T-helper 9 cell (primary cell): ENCODE measurements at places on chromosomes 7 and 10.

- no peak for DNase-seq
These were observed 51.6 kb downstream of the SEM1 start for GRCh38 chr7:96658022-96658412.

GRCh38 chr7:92446869-92447344 is 375 bp upstream of the GATAD1 start:
- DNase-seq = no peak

- DNase-seq = no peak
These were observed 124.4 kb upstream of the ITGB1 start for GRCh38 chr10:33082373-33082895.

- no peak for DNase-seq
These were observed 26.8 kb downstream of the COBL start for GRCh38 chr7:51289623-51290303.

DNA sequence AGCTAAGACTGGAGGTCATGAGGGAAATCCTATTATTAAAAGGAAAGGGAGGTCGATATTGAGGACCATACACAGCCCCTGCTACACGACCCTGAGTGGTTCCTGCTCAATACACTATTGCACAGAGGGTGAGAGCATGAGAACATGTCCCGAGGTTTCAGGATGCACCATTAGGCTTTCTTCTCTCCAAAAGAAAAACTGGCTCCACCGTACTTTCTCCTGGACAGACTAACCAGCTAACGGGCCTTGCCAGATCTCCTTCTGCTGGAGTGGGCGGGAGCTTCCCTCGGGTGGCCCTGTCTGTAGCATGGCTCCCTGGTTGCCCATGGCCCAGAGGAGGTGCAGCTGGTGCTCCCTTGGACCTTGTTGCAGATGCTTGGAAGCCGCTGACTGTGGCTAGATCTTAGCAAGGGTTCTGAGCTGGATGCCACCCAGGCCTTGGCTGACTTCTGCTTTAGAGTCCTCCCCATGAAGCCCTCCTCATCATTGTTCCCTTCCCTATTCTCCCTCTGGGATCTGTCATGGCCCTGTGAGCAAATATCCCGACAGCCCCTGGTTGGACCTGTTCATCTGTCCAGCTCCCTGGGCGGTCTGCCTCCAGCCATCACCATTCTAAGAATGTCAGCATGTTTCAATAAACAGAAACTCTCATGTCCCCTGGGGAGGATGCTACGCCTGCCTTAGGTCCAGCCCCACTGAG is 52.9 kb upstream of the SHH start:
- DNase-seq = no peak

DNA sequence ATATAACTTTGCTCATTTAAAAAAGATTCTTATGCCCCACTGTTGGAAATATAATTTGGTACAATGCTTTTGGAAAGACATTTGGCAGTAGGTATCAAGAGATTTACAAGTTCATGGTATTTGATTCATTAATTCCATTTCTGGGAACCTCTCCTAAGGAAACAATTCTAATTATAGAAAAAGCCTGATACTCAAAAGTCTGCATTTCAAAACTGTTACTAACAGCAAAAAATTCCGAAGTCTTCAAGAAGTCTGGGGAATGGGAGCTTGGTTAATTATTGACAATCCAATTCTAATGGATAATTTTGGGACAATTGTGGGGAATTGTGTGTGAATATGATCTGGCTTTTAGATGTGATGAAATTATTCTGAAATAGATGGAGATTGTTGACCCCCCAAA is 59.6 kb downstream of the HDAC9 start:
- DNase-seq = no peak

DNA sequence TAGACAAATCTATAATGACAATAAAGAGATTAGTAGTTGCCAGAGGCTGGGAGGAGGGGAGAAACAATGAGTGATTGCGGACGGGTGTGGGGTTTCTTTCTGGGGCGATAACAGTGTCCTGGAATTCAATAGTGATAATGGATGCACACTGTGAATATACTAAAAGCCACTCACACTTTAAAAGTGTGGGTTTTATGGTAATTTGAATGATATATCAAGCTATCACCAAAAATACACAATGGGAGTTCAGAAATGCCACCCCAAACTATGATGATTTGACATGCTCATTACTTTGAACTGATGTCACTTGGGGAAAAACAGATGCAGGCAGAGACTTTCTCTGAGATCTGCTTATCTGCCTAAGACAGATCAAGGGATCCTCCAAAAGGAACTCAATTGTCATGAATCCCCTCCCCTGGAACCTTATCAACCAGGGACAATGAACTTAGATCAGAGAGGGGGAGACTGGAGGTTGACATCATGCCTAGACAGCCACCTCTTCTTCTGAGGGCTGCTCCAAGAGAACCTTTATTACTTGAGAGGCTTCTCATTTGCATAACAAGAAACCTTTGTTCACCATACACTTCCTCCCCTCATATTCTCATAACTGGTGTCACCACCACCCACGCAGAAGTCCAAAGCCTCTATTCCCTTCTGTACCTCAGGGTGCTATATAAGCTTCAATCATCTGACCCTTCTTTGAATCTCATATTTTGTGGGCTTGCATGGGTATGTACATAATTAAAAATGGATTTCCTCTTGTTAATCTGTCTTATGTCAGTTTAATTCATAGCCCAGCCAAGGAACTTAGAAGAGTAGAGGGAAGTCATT is 14.8 kb upstream of the ZC3HAV1 start:
- DNase-seq = no peak

GRCh38 chr7:102054158-102054557 is 232.5 kb upstream of the SH2B2 start:
- DNase-seq = no peak

DNA sequence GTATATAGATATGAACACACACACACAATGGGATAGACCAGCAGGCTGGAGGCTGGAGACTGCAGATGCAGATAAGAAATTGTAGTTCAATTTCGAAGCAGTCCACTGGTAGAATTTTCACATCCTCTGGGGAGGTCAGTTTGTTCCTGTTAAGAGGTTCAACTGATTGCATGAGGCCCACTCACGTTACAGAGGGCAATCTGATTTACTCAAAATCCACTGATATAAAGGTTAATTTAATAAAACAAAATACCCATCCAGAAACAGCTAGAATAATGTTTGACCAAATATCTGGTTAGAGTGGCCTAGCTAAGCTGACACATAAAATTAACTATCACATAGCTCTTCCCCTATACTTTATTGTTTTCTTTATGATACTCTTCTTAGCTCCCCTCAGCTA is 162.9 kb upstream of the SMIM30 start:
- DNase-seq = no peak

DNA sequence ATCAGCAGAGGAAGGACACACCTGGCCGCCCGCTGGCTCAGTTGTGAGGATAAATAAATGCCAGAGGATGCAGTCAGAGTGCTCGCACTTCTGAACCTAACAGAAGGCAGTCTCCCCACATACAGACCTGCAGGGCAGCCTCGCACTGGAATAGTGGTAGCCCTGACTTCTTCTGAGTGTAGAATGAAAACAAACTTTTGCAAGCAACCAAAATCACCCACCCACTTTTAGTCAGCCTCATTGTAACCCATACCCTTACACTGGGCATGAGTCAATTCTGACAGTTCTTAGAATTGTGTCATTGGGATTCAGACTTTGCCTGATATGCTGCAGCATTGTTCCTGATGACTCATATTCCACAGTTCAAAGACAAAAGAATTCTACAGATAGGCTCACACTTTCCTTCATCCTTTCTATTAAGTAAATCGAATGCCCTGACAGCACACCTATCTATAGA is 167.0 kb upstream of the CDK1 start:
- DNase-seq = no peak

DNA sequence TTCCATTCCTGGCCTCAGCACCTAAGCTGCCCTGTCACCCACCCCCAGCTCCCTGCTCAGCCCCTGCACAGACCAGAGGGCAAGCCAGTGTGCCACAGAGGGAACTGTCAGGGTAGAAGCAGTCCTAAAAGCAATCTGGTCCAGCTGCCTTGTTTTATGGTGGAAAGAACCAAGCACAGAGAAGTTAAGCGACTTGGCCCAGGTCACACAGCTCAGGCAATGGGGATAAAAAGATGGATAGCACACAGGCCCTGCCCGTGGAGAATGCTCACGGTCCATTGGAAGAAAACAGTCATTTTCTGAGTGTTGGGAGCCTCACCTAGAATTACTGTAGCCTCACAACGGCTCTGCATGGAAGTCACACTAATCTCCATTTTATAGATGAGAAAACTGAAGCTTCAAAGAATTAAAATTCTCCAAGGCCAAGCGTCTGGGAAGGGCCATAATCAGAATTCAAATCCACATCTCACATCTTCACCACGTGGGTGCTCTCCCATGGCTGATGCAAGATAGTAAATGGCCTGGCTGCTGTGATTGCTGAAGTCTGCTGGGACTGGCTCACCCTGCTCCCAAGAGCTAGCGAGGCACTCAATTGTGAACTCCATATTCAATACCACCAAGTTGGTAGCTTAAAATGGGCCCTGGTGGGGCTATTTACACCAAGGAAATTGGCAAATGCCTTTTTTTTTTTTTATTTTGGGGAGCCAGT is 26.8 kb downstream of the C10orf105 start:
- no peak for DNase-seq

DNA sequence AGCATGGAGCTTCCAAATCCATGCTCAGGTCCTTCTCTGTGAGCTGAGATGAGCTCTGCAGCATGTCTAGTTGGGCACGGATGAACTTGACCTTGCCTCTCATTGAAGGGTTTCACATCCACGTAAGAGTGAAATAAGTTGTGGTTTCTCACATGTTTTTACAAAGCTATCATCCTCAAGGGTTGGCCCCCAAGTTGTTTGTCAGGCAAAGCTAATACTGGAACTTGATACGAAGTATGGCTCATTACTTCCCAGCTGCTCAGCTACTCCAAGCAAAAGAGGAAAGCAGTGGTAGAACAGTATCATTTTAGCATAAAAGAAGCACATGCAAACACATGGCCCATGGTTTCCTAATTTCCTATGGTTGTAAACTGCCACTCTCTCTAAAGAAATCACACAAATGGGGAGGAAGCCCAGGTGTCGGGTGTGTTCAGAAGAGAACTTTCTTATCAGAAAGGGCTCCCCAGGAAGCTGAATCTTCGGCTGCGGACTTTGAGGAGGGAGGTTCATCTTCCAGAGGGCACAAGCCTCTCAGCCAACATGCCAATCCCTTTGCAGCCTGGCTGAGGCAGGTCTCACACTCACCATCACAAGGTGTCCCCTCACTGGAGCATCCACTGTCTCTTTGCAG is 45.3 kb downstream of the PDLIM1 start:
- no peak for DNase-seq

DNA sequence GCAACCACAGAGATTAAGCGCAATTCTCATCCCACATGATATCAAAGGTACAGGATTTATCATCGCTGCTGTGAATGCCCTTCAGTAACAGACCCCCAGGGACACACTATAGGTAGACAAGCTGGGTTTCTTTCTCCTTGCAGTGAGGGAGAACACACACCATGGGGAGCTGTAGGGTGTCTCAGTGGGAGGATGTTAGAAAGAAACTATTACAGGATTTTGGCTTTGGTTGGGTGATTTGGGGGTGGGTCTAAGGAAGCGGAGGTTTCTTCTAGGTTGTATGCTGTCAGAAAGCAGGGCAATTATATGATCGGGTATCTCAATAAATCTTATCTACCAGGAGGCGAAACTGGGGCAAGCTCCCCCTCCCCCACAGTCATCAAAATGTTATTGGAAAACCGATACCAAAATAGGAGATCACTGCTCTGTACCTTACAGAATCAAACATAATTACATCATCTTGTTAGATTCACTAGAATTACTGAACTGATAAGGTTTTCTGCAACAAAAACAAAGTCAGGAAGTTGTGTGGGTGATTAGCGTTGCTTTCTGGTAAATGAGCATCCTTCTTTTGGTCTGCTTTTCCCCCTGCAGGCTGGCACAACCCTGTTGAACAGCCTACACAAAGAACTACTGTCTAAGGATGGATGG is 209.7 kb downstream of the TEX36 start:
- no peak for DNase-seq

- DNase-seq = no peak
These were observed 22.6 kb upstream of the CPN1 start for GRCh38 chr10:100104300-100104699.

- DNase-seq = no peak
These were observed 182.4 kb downstream of the PTEN start for GRCh38 chr10:88045656-88046415.
